ENCODE measurements at places on chromosomes 7 and 10.

- peak; percentile 88 for DNase-seq
Measured at GRCh38 chr7:77570330-77571011, 33.4 kb downstream of the PTPN12 start.

DNA sequence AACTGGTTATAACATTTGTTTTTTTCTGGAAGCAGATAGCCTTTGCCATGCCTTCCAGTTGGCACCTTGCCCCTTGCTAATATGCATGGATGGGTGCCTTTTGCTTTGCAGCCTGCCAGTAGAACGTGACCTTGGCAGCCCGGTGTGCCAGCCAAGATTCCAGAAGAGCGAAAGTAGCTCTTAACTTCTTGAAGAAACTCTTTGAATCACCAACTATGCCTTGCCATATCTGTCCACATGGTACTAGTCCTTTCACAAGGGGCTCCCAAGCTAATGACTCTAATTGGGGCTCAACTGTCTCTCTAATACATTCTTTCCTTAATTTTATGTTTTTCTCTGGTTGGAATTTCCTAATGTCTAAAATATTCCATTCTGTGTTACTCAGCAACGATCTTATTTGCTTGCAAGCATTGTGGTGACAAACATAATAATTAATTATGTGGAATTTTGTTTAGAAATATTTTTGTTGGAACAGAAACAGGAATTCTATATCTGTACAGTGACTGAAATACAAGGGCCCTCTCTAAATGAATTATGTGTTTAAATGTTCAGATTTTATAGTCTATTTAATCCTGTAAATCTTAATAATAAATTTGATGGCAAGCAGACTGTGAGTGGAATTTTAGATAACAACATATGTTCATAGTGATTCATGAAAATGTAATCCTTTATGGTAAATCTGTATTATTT, 45.8 kb downstream of the HDAC9 start:
- DNase-seq = peak; percentile 95

GRCh38 chr10:33073641-33074415, 115.8 kb upstream of the ITGB1 start:
- peak; percentile 14 for DNase-seq

DNA sequence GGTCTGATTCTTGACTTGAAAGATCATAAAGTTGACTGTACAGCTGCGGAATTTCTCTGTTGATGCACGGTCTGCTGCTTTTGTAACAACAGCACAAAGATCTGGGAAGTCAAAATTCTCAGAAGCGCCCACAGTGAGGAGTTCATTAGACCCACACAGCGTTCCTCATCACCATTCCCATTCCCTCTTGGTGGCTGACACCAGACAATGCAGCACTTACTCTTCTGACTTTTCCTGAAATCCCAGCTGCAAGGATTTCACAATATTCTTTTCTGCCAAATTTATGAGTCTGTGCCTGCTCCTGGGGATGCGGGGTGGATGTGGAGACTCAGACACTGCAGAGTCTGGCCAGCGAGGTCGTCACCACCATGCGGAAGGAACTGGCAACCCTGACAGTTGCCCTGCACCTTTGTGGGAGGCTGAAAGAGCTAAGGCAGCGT, 233.9 kb downstream of the FANK1 start:
- peak; percentile 27 for DNase-seq

- DNase-seq = no peak
Measured at GRCh38 chr7:48108959-48109847, 20.1 kb downstream of the UPP1 start.

DNA sequence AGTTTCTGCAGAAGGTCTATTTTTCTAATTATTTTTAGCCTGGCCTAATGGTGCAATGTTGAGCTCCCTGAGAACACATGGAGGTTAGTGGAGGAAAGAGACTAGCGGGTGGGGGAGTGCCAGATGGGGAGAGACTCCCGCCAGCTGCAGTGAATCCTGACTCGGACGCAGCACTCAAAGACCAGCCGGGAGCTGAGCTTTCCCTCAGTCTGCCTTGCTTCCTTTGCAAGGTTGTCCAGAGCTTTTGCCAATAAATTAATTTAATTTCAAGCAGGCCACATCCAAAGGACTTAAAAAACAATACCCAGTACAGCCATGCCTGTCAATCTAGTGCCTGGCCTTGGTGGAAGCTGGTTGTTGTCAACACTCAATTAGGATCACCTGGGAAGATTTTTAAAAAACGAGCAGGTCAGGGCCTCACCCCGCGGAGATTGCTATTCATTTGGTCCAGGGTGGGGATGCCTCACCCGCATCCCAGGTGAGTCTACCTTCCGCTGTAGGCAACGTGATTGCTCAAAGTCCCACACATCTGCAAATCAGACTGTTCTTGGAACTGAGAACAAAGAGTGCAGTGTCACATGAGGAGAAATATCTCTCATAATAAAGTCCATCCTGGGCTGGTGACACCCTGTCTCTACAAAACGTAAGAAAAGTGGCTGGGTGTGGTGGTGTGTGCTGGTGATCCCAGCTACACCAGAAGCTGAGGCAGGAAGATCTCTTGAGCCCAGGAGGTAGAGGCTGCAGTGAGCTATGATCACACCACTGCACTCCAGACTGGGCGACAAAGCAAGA, 4.0 kb downstream of the CLRN3 start:
- no peak for DNase-seq

- no peak for DNase-seq
Measured at GRCh38 chr7:117082647-117083046, 129.3 kb downstream of the ST7 start.
